Globus pallidus (tissue), 1 donor: ENCODE measurements at places on chromosomes 5 and 9.

DNA sequence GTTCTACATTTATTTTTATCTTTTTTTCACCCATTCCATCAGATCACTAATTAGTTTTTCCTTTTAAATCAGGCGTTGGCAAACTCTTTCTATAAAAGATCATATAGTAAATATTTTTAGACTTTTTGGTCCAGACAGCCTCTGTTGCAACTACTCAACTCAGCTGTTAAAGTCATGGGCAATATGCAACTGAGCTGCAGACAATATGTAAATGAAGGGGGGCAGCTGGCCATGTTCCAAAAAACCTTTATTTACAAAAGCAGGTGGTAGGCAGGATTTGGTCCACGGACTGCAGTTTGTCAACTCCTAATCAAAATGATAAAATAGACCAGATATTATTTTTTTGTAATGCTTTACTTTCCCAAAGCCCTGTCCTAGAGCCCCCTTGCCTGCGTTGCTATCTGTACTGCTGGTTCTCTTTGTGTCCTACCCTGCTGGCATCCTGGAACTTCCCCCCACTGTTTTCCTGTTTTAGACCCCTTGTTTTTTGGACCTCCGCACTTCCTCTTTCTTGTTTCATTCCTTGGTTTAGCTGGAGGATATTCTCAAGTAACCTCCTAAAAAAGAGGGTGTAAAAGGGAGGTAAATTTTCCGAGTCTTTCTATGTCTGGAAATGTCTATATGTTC is 24.7 kb upstream of the TNFSF8 start:
- DNase-seq, result peak; percentile 36

- DNase-seq, result no peak
Measured at GRCh38 chr5:62149879-62150278, 156.1 kb upstream of the KIF2A start.

DNA sequence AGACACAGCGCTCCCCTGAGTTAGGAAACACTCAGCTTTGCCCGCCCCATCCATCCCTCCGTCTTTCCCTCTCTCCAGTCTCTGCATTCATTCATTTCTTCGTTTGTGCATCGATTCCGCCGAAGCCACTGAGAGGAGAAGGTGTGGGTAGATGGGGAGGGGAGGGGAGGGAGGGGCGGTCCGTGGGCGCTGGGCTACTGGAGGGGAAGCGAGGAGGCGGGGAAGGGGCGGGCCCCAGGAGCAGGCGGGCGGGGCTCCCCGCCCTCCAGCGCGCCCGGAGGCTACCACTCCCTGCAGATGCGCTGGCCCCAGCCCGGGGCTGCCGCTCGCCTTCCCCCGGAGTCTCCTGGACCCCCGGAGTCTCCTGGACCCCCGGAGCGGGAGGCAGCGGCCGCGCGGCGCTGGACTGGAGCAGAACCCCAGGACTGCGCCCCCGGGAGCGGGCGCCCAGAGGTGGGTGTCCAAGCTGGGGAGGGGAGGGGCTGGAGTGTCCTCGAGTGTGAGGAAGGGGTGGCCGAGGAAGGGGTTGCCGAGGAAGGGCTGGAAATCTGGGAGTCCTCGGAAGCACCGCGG is 159.5 kb downstream of the C9orf152 start:
- DNase-seq, result peak; percentile 62

- no peak for DNase-seq
Measured at GRCh38 chr9:37429441-37430285, 7.2 kb downstream of the GRHPR start.

DNA sequence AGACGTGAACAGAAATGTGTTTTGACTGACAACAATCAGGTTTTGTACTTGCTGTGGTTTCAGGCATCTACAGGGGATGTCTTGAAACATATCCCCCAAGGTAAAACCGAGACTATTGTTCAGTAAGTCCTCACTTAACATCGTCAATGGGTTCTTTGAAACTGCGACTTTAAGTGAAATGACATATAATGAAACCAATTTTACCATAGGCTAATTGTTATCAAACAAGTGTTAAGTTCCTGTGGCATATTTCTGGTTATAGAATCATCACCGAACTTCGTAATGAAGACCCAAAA is 16.4 kb upstream of the OMD start:
- DNase-seq, result no peak

DNA sequence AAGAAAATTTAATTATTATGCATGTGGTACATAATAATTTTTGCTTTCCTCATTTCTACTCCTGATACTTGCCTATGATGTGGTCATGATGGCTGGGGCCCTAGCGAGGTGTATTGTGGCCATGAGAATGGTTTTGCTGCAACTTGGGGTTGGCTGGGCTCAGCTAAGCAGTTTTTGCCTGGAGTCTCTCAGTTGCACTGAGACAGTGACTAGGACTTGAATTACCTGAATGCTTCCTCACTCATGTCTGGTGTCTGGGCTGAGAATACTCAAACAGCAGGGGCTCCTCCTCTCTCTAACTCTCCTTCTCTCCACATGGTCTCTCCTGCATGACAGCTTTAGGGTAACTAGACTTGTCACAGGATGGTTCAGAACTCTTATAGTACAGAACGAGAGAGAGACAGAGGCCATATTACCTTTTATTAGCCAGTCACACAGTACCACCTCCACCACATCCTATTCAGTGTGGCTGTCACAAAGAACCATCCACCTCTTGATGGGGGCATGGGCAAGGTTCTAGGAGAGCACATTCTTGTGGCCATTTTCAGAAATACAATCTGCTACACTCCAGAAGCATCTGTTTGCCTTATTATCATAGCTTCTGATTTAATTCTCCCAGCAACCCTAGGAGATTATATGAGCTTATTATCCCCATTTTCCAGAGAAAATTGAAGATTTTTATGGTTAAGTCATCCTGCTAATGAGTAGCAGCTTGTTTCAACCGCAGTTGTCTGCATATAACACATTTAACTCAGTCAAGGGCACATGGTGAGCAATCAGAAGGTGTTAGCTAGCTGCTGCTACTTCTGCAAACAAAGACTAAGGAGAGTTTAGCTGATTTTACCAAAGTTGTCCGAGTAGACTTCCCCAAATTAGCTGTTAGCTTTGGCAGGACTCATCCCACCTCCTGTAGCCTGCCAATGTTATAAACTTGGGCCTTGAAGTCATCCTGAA is 245.1 kb downstream of the DOCK8 start:
- no peak for DNase-seq

GRCh38 chr5:89016741-89017303 is 133.8 kb upstream of the MEF2C start:
- no peak for DNase-seq

GRCh38 chr5:73380710-73381589 is 67.6 kb downstream of the FOXD1 start:
- no peak for DNase-seq

- no peak for DNase-seq
Measured at GRCh38 chr9:131033269-131034224, 24.6 kb downstream of the LAMC3 start.

GRCh38 chr5:71912021-71912420 is 192.9 kb downstream of the CARTPT start:
- DNase-seq, result no peak

DNA sequence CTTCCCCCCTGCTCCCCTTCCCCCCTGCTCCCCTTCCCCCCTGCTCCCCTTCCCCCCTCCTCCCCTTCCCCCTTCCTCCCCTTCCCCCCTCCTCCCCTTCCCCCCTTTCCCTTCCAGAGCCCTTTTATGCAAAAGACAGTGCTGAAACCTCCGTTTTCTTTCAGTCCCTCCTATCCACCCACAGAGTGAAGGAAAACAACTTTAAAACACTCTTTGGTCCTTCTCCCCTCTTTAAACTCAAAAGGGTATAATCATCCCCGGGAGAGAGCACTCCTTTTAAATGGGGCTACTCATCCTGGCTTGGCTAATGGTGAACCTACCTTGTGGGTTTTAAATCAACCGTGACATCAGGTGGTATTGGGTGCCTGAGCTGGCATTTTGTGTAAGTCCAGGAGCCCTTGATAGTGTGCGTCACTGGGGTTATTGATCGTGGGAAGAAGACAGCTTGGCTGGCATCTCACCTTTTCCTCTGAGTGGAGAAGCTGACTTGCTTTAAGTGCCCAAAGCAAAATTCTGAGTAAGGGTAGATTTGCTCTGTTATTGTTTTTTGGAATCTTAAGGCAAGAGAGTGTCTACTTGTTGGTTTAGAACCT is 2.7 kb downstream of the LARP1 start:
- DNase-seq, result no peak

DNA sequence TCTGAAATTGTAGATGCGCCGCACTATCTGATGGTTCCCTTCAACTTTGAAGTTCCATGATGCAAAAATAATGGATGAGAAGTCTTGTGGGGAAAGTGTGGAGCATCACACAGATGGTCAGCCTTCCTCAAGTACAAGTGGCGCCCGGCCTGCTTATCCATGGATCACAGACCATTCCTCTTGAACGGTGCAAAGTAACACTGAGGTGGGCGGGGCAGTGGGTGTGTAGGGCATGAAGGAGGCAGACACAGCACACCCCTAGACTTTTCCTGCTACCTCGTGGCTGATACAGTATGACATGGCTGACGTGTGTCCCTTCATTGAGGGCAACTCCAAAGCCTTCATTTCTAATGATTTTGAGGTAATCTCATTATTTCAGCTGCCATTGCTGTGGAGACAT is 2.5 kb upstream of the GNG10 start:
- DNase-seq, result no peak

- DNase-seq, result no peak
Measured at GRCh38 chr5:170319301-170319700, 21.7 kb upstream of the LCP2 start.

GRCh38 chr5:147832541-147832940 is 1.1 kb upstream of the SPINK1 start:
- DNase-seq, result no peak

DNA sequence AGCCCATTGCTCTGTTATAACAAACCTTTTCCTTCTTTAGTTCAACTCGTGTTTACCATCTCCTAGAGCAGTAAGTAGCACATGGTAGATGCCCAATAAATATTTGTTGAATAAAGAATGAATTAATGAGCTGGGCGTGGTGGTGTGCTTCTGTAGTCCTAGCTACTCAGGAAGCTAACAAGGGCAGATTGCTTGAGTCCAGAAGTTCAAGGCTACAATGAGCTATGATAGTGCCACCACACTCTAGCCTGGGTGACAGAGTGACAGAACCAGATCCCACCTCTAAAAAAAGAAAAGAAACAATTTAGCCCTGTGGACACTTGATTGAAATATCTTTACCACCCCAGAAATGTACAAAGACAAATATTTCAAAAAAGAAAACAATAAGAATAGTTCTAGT is 14.6 kb upstream of the PAM start:
- DNase-seq, result no peak

GRCh38 chr9:32289756-32290155 is 94.7 kb upstream of the ACO1 start:
- no peak for DNase-seq

- DNase-seq, result no peak
Measured at GRCh38 chr5:112415552-112415951, 3.5 kb downstream of the EPB41L4A start.

DNA sequence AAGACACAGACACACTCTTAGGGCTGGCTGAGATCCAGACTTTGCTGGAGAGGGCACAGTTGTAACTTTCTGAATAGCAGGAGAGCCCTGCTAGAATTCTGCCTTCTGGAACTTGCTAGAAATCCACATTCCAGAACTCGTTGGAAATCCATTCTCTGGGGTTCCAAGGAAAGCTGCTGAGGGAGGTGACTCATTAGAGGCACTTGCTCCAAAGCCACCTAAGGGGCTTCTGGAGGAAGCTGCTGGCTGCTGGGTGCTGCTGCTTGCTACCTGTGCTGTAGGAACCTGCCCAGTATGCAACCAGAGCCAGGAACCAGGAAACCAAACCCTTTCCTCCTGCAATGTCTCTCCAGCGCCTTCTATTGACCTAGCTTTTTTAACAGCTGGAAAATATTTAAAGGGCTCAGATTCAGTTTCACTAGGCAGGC is 4.1 kb upstream of the TLE4 start:
- DNase-seq, result no peak

DNA sequence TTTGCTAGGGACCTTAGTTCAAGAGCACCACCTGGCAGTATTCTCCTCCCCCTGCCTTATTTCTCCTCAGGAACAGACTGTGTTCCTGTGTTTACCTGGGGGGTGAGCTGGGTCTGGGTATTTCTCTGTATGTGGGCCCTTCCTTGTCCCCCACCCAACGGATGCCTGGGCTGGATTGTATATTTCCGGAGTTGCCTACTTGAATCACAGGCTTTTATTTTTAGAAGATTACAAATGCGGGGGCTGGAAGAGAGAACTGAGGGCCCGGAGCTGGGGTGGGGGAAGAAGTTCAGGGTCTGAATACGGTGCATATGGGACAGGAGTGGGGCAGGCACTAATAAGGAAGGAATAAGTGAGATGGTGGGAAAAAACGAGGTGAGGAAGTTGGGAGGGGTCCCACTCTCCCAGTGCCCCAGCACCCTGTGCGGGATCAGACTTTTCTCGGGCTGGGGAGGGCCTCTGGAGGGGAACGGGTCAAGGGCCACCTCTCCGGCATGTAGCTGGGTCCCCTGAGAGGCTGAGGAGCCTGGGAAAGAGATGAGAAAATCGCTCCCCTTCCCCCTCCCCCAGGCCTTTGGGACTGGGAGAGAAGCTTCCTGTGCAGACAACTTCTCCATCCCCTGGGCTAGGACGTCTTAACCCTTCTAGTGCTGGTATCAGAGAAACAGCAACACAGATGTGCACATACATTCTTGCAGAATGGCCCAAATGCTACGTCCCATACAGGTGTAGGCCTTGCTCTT is 42.1 kb downstream of the PCDH1 start:
- no peak for DNase-seq

DNA sequence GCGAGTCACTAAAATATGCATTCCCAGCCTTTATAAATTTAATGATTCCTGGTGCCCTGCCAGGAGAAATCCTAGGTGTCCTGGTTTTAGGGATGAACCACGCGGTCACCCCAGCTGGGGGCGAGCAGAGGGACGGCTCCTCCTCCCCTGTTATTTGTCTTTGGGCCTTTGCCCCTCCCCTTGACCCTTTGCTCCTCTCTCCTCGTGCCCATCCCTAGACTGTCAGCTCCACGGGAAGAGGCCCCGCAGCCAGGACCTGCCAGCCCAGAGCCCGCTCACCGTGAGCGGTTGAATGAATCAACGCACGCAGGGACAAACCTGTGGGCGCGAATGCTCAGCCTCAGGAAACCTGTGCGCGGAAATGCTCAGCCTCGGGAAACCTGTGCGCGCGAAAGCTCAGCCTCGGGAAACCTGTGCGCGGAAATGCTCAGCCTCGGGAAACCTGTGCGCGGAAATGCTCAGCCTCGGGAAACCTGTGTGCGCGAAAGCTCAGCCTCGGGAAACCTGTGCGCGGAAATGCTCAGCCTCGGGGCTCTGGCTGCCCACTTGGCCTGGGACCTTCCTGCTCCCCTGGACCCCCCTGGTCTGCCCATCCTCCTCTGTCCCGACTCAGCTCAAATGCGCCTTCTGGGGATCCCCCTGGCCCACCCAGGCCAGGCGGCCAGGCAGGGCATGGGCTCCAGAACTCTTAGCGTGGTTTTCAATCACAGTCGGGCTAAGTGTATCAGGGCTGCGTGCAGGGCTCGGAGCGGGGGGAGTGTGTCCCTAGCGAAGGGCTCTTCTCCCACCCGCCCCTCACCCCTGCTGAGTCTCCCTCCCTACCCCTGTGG is 140.5 kb upstream of the COL5A1 start:
- no peak for DNase-seq
